Stimulated activated CD4-positive, alpha-beta T cell treated with anti-CD3 and anti-CD28 coated beads, Interleukin-12 subunit alpha, Interleukin-12 subunit beta, amount 100 ng/mL, for 4 hours (primary cell): ENCODE measurements at places on chromosomes 11 and 22.

- no peak for DNase-seq
Observed at GRCh38 chr22:36081023-36081431, 52.4 kb upstream of the RBFOX2 start.

DNA sequence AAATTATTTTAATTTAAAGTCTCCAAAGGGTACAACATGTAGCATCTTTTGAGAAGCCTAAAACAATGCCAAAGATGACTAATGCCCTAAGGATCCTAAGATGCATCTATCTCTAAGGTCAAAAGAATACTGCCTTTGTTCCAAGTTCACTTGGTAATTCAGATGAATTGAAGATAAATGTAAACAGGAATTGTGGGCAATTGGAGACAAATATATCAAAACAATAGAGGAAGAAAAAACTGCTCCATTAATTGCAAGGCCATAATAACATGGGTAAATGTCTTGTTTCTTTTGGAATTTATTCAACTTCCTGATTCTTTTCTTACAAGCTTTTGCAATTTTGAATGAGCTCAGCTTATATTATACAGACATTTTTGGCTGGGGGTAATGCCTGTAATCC is 338.6 kb downstream of the TTC28 start:
- DNase-seq, result no peak

DNA sequence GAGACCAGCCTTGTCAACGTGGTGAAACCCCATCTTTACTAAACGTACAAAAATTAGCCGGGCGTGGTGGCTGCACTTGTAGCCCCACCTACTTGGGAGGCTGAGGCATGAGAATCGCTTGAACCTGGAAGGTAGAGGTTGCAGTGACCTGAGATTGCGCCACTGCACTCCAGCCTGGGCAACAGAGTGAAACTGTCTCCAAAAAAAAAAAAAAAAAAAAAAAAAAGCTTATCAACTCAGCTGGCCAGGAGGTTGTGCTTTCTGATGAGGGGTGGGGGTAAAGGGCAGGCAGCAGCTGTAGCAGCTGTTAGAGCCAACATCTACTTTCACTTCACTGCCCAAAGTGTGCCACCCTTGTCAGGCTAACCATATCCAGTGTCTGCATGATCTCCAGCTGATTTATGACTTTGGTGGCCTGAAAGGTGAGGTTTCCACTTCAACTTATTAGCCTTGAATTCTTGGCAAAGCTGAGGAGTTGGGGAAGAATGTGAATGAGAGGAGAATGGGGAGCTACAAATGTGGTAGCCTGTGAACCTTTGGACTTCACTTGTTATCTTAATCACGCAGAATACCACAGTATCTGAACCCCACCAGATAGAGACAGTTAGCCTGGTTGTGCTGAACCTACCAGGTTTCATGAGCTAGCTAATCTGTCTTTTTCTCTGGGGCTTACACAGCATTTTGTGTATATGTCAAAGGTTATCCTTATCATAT is 19.6 kb downstream of the RNF121 start:
- no peak for DNase-seq

- no peak for DNase-seq
Observed at GRCh38 chr11:100739666-100740065, 52.6 kb downstream of the ARHGAP42 start.

DNA sequence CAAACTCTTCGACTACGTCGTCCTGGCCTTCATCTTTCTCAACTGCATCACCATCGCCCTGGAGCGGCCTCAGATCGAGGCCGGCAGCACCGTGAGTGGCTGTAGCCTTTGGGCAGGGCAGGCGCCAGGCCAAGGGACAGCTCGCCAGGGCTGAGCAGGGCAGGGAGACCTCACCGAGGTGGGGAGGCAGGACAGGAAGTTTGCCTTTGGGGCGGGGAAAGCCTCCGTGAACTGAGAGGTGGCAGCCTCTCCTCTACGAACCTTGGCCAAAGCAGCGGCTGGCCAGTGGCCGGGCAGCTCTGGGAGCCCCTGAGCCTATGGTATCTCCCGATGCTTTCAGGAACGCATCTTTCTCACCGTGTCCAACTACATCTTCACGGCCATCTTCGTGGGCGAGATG is 93.2 kb downstream of the CACNA1I start:
- no peak for DNase-seq

DNA sequence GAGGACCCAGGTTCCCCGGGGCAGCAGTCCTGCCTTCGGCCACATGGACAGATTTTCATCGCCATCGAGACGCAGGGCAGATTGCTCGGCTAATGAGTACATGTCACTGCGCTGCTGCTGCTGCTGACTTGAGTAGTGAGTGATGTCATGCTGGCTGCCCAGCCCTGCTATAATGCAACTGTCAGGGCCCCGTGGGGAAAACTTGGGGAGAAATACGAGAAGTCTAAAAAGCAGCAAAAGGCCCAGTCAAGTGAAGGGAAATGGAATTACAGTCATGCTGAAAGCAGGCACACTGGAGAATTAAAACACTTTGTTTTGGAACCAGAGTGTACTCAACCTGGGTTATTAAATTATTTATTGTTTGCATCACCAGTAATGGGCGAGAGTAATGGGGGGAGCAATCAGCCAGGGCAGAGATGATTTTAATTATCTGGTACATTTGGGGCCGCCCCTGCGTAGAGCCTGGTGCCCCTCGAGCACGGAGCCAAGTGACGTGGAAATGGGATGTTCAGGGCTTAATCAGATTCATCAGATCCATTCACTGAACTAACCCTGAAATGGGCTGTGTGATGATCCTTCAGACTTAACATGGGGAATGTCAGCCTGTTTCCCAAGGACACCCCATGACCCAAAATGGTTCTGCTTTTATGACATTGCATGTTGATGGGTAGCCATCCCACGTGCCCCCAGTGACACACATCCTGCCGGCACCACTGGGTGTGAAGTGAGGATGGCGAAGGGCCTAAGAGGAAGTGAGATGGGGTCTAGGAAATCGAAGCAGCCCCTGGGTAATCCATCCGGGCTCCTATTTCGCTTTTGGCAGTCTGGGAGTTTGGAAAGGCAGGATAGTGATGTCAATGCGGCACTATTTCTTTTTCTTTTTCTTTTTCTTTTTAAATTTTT is 241.6 kb upstream of the CADM1 start:
- DNase-seq, result no peak

DNA sequence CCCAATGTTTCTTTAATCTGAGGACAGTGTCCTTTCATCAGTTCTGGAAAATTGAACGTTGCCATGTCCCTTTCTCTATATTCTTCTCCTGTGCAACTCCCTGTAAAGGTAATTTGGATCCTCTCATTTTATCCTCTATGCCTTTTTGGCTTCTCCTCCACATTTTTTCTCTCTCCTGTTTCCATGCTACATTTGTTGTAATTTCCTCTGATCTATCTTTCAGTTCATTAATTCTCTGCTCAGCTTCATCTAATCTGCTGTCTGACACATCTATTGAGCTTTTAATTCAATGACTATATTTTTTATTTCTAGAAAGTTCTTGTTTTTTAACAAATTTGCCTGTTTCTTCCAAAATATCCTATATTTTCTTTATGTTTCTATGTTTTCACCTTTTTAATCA is 59.3 kb downstream of the RPUSD4 start:
- no peak for DNase-seq

- DNase-seq, result no peak
Observed at GRCh38 chr11:74948546-74948897, 369 bp downstream of the XRRA1 start.

GRCh38 chr22:37171662-37172061 is 16.4 kb downstream of the C1QTNF6 start:
- no peak for DNase-seq

DNA sequence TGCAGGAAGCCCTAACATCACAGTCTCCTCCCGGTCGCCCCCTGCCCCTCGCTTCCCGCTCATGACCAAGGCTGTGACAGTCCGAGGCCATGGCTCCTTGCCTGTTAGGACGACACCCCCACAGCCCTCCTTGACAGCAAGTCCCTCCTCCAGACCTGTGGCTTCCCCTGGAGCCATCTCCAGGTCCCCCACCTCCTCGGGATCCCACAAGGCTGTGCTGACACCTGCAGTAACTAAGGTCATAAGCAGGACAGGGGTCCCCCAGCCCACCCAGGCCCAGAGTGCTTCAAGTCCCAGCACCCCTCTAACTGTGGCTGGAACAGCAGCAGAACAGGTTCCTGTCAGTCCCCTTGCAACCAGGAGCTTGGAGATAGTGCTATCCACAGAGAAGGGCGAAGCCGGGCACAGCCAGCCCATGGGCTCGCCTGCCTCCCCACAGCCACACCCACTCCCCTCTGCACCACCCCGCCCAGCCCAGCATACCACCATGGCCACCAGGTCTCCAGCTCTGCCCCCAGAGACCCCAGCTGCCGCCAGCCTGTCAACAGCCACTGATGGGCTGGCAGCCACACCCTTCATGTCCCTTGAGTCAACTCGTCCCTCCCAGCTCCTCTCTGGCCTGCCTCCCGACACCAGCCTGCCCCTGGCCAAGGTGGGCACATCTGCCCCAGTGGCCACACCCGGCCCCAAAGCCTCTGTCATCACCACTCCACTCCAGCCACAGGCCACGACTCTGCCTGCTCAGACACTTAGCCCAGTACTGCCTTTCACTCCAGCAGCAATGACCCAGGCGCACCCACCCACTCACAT is 63.2 kb downstream of the OTOG start:
- no peak for DNase-seq

DNA sequence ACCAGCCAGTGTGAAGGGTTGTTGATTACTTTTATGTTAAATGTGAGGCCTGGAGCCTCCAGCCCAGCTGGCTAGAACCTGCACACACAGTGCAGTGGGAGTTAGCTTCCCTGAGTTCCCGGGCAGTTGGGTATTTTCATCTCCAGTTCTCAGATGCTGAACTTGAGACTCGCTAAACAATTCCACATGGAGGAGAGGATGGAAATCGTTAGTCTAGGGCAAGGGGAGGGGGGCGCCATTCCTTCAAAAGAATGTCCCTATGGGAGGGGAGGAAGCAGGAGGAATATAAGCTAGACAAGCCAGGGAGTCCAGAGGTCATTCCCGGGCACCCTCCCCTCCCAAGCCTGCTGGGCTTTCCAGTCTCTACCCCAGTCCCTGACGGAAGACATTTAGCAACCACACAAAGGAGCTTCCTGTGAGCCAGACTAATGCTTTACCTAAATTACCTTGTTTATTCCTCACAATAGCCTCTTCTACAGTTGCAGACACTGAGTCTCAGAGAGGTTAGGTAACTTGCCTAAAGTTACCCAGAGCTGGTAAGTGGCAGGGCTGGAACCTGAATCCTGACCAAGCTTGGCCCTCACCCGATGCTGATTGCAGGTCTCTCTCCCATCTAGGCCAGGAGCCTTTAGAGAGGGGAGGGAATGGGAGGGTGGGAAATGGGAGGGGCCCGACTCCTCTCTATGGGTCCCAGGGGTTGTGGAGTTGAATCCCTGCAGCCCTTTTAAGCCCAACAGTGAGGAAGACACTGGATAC is 1.9 kb upstream of the TSKU start:
- DNase-seq, result no peak

GRCh38 chr11:113991170-113991569 is 16.3 kb downstream of the HTR3A start:
- no peak for DNase-seq

DNA sequence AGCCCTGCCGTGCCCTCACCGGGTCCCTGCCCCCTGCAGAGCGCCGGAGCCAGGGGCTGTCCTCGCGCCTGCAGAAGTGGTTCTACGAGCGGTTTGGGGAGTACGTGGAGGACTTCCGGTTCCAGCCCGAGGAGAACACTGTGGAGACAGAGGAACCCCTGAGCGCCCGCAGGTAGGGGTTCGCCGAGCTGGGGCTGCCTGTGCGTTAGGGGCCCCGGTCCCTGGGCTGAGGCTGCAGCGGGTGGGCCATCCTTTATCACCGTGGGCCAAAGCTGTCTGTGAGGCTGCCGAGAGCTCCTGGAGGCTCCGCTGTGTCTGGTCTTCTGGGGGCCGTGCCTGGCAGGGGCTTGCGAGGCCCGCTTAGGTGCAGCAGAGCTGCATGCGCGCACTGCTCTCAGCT is 42.8 kb downstream of the GRAMD4 start:
- DNase-seq, result no peak

GRCh38 chr22:20868025-20868962 is 9.5 kb downstream of the SNAP29 start:
- no peak for DNase-seq

- no peak for DNase-seq
Observed at GRCh38 chr11:128924510-128925249, 18.0 kb downstream of the TP53AIP1 start.

DNA sequence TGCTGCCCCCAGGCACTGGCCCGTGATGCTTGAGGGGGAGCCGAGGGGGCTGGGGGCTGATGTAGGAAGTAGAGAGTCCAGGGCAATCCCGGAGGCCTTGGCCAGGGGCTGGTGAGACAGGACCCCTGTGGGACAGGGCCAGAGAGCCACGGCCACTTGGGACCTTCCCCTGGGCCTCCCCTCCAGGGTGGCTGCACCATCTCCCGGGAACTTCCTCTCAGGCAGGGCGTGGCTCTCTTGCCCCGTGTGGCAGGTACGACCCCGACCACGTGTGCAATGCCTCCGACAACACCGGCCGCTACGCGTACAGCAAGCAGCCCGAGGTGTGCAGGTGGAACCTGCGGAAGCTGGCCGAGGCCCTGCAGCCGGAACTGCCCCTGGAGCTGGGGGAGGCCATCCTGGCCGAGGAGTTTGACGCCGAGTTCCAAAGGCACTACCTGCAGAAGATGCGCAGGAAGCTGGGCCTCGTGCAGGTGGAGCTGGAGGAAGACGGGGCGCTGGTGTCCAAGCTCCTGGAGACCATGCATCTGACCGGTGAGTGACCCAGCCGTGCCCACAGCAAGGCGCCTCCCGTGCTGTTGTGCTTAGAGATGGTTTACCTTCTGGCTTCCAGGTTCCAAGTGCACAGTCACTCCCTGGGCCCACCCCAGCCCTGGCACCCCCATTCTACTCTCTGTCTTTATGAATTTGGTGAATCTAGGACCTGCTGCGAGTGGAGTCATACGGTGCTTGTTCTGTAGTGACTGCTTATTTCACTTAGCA is 9.7 kb downstream of the SELENOO start:
- DNase-seq, result no peak

GRCh38 chr22:26573026-26573662 is 16.8 kb downstream of the TPST2 start:
- no peak for DNase-seq

GRCh38 chr11:95568281-95568680 is 221.3 kb downstream of the FAM76B start:
- no peak for DNase-seq

DNA sequence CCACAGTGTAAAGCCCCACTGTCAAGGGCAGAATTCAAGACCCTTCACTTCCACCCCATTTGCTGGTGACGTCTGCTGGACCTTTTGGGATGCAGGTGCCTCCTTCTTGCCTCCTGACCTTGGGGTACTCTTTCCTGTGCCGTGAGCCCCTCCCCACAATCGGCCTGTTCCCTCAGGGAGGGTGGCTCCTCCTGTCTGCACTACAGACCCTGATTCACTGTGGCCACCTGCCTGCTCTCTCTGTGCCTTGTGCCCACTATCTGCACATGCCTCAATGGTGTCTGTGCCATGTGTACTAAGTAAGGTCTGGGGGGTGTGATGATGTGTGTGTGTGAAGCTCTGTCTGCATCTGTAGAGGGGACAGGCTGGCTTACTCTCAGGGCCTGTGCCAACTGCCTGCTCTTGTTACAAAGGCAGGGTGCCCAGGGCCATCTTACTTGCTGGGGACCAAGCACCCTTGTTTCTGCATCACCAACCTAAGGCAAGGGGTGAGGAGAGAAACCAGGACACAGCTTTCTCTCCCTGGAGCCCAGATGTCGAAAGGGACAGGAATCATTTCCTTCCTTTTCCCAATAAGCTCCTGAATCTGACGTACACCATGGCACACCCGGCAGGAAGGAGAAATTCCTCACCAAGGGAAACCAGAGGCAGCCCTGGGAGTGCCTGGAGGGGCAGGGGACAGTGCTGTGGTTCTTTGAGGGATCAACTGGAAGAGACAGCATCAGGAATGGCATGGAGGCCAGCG is 3.7 kb downstream of the PPM1F start:
- no peak for DNase-seq

GRCh38 chr11:127864861-127865260 is 722.5 kb downstream of the ETS1 start:
- no peak for DNase-seq
